ENCODE measurements at places on chromosomes 16 and 17. TPM values are rescaled to one million over a fixed set of nuclear protein-coding genes. Genes with fewer than 3 reads are reported as not detected.

TNRC6C gene
- polyA plus RNA-seq: 0.91 TPM

STX1B gene
- 1.6 TPM for polyA plus RNA-seq

CCL3 gene
- polyA plus RNA-seq: not detected

- no peak for DNase-seq
Measured at GRCh38 chr17:31251970-31252328, 45.1 kb downstream of the OMG start.

GRCh38 chr17:41457676-41458075, 9.5 kb downstream of the KRT32 start:
- no peak for DNase-seq

DNA sequence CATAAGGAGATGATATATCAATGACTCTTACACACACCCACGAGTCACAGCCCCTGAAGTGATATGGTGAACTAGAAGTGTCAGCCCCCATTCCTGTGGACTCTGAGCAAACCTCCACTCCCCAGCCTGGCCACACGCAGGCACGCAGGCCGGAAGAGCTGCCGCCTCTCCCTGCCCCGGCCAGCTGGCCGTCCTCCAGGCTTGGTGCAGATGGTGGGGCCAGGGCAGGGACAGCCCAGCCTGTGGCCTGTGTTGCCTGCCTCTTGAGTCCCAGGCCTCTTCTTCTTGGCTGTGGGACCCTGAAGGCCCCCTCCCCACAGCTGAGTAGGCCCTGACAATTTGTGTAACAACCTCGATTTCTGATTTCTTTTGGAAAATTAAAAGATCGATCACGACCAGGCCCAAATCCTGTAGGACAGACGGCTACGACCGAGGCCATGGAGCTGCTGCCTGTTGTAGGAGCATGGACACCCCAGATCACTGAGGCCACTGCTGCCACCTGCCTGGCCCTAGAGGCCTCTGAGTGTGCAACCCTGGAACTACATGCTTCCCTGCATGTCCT, 10.0 kb upstream of the MPRIP start:
- DNase-seq: peak; percentile 86

- no peak for DNase-seq
Measured at GRCh38 chr16:27386674-27387073, 15.3 kb upstream of the IL21R start.

- DNase-seq: no peak
Measured at GRCh38 chr17:55295411-55296170, 30.8 kb downstream of the HLF start.

- DNase-seq: peak; percentile 63
Measured at GRCh38 chr16:31474173-31474714, 2.3 kb downstream of the TGFB1I1 start.

GRCh38 chr16:50393858-50394802, 25.3 kb upstream of the BRD7 start:
- DNase-seq: no peak

Data from BJ (cell line).